Activated naive CD8-positive, alpha-beta T cell treated with anti-CD3 and anti-CD28 coated beads, Interleukin-2, amount 10 ng/mL, durations not matched to agents 7 days and 5 days (primary cell): ENCODE measurements at places on chromosomes 7 and 10. TPM values are rescaled to one million over a fixed set of nuclear protein-coding genes. Genes with fewer than 3 reads are reported as not detected.

- no peak overlapping the region for H3K27ac ChIP-seq
- H3K4me1 ChIP-seq: peaks cover 9% of the 10 kb centered on the region
- DNase-seq: no peak
- peaks cover 7% of the 10 kb centered on the region for H3K27me3 ChIP-seq
- no peaks in the 10 kb centered on the region for H3K36me3 ChIP-seq
- H3K4me3 ChIP-seq: no peak overlapping the region
These were observed 148.1 kb downstream of the ARHGAP21 start for GRCh38 chr10:24575481-24576002.

GRCh38 chr10:124595143-124595883, 133.7 kb downstream of the LHPP start:
- no peak overlapping the region for H3K4me3 ChIP-seq
- no peaks in the 10 kb centered on the region for H3K36me3 ChIP-seq
- DNase-seq: no peak
- H3K27me3 ChIP-seq: no peaks in the 10 kb centered on the region
- no peaks in the 10 kb centered on the region for H3K4me1 ChIP-seq

SFRP5 gene
- total RNA-seq: 0.22 TPM

GRCh38 chr7:44184206-44184872, 4.9 kb downstream of the GCK start:
- no peak for DNase-seq
- no peak overlapping the region for H3K4me3 ChIP-seq
- no peaks in the 10 kb centered on the region for H3K4me1 ChIP-seq
- no peak overlapping the region for H3K27ac ChIP-seq

GRCh38 chr10:63788152-63788821, 267.1 kb downstream of the REEP3 start:
- H3K36me3 ChIP-seq: no peaks in the 10 kb centered on the region
- H3K4me3 ChIP-seq: no peak overlapping the region
- DNase-seq: no peak
- no peak overlapping the region for H3K27ac ChIP-seq
- H3K27me3 ChIP-seq: peaks cover 22% of the 10 kb centered on the region

- no peak for DNase-seq
- no peak overlapping the region for H3K4me3 ChIP-seq
- no peaks in the 10 kb centered on the region for H3K4me1 ChIP-seq
- H3K27ac ChIP-seq: no peak overlapping the region
- no peaks in the 10 kb centered on the region for H3K36me3 ChIP-seq
These were observed 252.6 kb downstream of the DOCK4 start for GRCh38 chr7:111953611-111954010.

- H3K4me3 ChIP-seq: peak overlapping the region; percentile 16
- H3K27me3 ChIP-seq: peaks cover 67% of the 10 kb centered on the region
- H3K27ac ChIP-seq: peak overlapping the region; percentile 54
- H3K36me3 ChIP-seq: no peaks in the 10 kb centered on the region
- DNase-seq: no peak
- peaks cover 12% of the 10 kb centered on the region for H3K4me1 ChIP-seq
These were observed 674 bp downstream of the AMZ1 start for GRCh38 chr7:2688409-2689342.

EVX1 gene
- total RNA-seq: not detected

FAM221A gene
- total RNA-seq: 6.2 TPM

- no peak overlapping the region for H3K27ac ChIP-seq
- no peak overlapping the region for H3K4me3 ChIP-seq
- H3K36me3 ChIP-seq: no peaks in the 10 kb centered on the region
- no peak for DNase-seq
- no peaks in the 10 kb centered on the region for H3K27me3 ChIP-seq
These were observed 717.5 kb upstream of the LRRN3 start for GRCh38 chr7:110373416-110373815.

DNA sequence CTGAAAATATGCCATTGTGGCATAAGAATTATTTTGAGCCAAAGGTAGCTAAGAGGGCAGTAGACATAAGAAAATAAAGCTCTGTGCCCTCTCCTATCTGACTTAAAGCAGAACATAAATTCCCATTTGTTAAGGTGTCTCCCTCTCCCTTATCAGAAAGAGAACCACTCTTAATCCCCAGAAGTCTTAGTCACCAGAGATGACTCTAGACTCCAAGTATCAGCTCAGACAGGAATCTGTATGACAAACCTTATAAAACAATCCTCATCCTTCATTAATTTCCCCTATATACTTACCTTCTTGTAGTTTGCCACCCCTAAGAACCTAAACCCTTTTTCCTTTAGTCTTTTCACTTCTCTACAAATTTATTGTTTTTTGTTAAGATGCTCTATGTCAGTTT, 21.8 kb upstream of the PIP4K2A start:
- DNase-seq: no peak
- peaks cover 2% of the 10 kb centered on the region for H3K4me1 ChIP-seq
- no peak overlapping the region for H3K27ac ChIP-seq
- peaks cover 11% of the 10 kb centered on the region for H3K27me3 ChIP-seq
- H3K36me3 ChIP-seq: peaks cover 5% of the 10 kb centered on the region

- H3K4me1 ChIP-seq: no peaks in the 10 kb centered on the region
- H3K4me3 ChIP-seq: no peak overlapping the region
- DNase-seq: no peak
- H3K36me3 ChIP-seq: no peaks in the 10 kb centered on the region
These were observed 346.4 kb upstream of the NPSR1 start for GRCh38 chr7:34311591-34311990.

ZC3HAV1L gene
- 15.6 TPM for total RNA-seq

- H3K27ac ChIP-seq: no peak overlapping the region
- H3K27me3 ChIP-seq: peaks cover 3% of the 10 kb centered on the region
- no peaks in the 10 kb centered on the region for H3K4me1 ChIP-seq
- no peaks in the 10 kb centered on the region for H3K36me3 ChIP-seq
- no peak for DNase-seq
These were observed 26.0 kb downstream of the SLIT1 start for GRCh38 chr10:97159646-97160305.

PRLHR gene
- not detected for total RNA-seq

ABCF2 gene
- total RNA-seq: 31.2 TPM

GRCh38 chr10:31709028-31709427, 219.6 kb downstream of the ARHGAP12 start:
- no peak overlapping the region for H3K4me3 ChIP-seq
- no peaks in the 10 kb centered on the region for H3K27me3 ChIP-seq
- H3K4me1 ChIP-seq: peaks cover 15% of the 10 kb centered on the region
- H3K27ac ChIP-seq: no peak overlapping the region
- H3K36me3 ChIP-seq: peaks cover 11% of the 10 kb centered on the region

HIPK2 gene
- 18.4 TPM for total RNA-seq

DNA sequence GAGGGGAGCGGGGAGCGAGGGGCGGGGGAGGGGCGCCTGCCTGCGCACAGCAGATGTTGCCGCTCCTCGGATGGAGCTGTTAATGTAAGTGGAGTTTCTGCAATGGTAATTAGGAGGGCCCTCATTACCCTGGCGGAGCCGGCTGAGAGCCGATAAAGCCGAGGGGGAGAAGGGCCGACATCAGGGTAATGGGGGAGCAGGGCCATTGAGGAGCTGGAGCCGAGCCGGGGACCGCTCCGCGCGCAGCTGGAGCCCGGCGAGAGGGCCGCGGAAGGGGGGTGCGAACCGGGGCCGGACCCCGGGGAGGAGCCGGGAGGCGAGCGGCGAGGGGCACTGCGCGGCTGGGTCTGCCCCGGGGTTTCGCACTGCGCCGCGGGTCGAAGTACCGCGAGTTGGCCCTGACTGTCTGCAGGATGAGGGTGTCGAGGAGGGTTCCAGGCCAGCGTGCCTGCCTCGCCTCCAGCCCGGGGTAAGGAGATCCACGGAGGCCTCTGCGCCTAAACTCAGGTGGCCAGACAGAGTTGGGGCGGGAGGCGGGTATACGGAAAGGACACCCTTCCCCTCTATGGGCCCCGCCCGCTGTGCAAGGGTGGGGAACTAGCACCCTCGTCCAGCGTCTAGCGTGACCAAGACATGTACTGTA, 55.0 kb upstream of the LBX1 start:
- peaks cover 68% of the 10 kb centered on the region for H3K27me3 ChIP-seq
- DNase-seq: no peak
- peaks cover 4% of the 10 kb centered on the region for H3K4me1 ChIP-seq
- peaks cover 1% of the 10 kb centered on the region for H3K36me3 ChIP-seq
- no peak overlapping the region for H3K4me3 ChIP-seq

ENTPD7 gene
- 3.3 TPM for total RNA-seq

- H3K4me1 ChIP-seq: no peaks in the 10 kb centered on the region
- no peak for DNase-seq
- H3K4me3 ChIP-seq: no peak overlapping the region
- H3K27ac ChIP-seq: no peak overlapping the region
These were observed 11.3 kb downstream of the GRB10 start for GRCh38 chr7:50771120-50772002.

MSS51 gene
- total RNA-seq: 4.0 TPM

ARHGEF35 gene
- 2.5 TPM for total RNA-seq

PON3 gene
- not detected for total RNA-seq

GRCh38 chr10:91367127-91367531, 43.0 kb upstream of the HECTD2 start:
- no peak for DNase-seq
- H3K27me3 ChIP-seq: peaks cover 8% of the 10 kb centered on the region
- no peak overlapping the region for H3K4me3 ChIP-seq
- H3K4me1 ChIP-seq: no peaks in the 10 kb centered on the region

GRCh38 chr10:70499836-70500167, 21.2 kb downstream of the PALD1 start:
- peaks cover 3% of the 10 kb centered on the region for H3K27me3 ChIP-seq
- H3K4me1 ChIP-seq: peaks cover 26% of the 10 kb centered on the region
- DNase-seq: no peak
- peaks cover 2% of the 10 kb centered on the region for H3K36me3 ChIP-seq
- H3K4me3 ChIP-seq: no peak overlapping the region
- H3K27ac ChIP-seq: no peak overlapping the region

C7orf57 gene
- total RNA-seq: 0.14 TPM

GRCh38 chr10:74575912-74576311, 250.5 kb upstream of the KAT6B start:
- H3K4me3 ChIP-seq: no peak overlapping the region
- no peaks in the 10 kb centered on the region for H3K27me3 ChIP-seq
- H3K36me3 ChIP-seq: peaks cover 47% of the 10 kb centered on the region
- H3K27ac ChIP-seq: no peak overlapping the region

NCAPG2 gene
- 123 TPM for total RNA-seq

GRCh38 chr7:159211540-159212182, 67.0 kb upstream of the VIPR2 start:
- no peak overlapping the region for H3K4me3 ChIP-seq
- no peak overlapping the region for H3K27ac ChIP-seq
- DNase-seq: no peak
- H3K4me1 ChIP-seq: no peaks in the 10 kb centered on the region
- peaks cover 2% of the 10 kb centered on the region for H3K27me3 ChIP-seq
- H3K36me3 ChIP-seq: no peaks in the 10 kb centered on the region

NOM1 gene
- 29.8 TPM for total RNA-seq

- H3K27ac ChIP-seq: no peak overlapping the region
- DNase-seq: no peak
- no peaks in the 10 kb centered on the region for H3K4me1 ChIP-seq
- H3K36me3 ChIP-seq: no peaks in the 10 kb centered on the region
- H3K4me3 ChIP-seq: no peak overlapping the region
- H3K27me3 ChIP-seq: peaks cover 15% of the 10 kb centered on the region
These were observed 87.5 kb downstream of the FRMD4A start for GRCh38 chr10:14243221-14243620.
